ENCODE measurements at places on chromosomes 12 and 14. TPM values are rescaled to one million over a fixed set of nuclear protein-coding genes. Genes with fewer than 3 reads are reported as not detected.

- H3K27ac ChIP-seq = no peak overlapping the region
- no peaks in the 10 kb centered on the region for H3K36me3 ChIP-seq
- no peak overlapping the region for H3K4me3 ChIP-seq
- H3K27me3 ChIP-seq = no peaks in the 10 kb centered on the region
- no peak for DNase-seq
- no peaks in the 10 kb centered on the region for H3K4me1 ChIP-seq
Measured at GRCh38 chr14:67413806-67414769, 2.1 kb upstream of the PLEK2 start.

GRCh38 chr14:30440961-30441360 lies 118.0 kb upstream of the G2E3 start:
- DNase-seq = no peak
- no peaks in the 10 kb centered on the region for H3K36me3 ChIP-seq
- H3K27ac ChIP-seq = no peak overlapping the region

DNA sequence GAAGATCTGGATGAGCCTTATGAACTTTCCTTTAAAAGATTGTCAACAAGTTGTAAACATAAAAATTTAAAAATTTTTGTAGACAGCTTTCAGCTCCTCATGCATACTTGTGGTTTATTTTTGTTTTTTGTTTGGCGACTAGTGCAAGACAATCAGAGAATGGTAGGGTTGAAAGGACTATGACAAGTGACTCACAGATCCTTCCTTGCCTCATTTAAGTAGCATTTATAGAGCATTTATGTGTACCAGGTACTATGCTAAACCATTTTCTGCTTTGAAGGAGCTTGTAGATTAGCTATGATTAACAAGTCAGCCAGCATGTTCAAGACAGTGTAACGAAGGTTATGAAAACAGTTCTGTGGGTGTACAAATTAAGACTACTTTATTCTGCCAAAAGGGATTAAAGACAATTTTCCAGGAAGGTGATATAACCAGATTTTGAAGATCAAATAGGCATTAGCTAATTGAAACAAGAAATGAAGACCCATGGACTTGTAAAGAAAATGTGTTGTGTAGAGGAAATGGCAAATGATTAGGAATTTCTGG lies 122.0 kb downstream of the PCNX1 start:
- no peak overlapping the region for H3K4me3 ChIP-seq
- peaks cover 41% of the 10 kb centered on the region for H3K36me3 ChIP-seq
- no peaks in the 10 kb centered on the region for H3K4me1 ChIP-seq
- H3K27me3 ChIP-seq = no peaks in the 10 kb centered on the region

DNA sequence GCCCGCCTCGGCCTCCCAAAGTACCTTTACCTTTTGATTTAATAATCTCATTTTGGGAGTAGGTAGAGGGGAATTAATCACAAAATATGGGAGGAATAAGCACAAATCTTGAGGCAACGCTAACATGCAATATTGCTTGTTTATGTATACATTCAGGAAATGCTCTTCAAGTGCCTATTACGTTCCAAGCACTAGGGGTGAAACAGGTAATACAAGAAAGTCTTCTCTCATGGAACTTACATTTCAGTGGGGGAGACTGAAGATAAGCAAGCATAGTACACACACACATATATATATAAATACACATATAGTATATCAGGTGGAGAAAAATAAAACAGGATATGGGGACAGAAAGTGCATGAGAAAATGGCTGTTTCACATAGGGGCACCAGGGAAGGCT lies 19.0 kb upstream of the ERC1 start:
- no peaks in the 10 kb centered on the region for H3K27me3 ChIP-seq
- no peak overlapping the region for H3K4me3 ChIP-seq
- H3K27ac ChIP-seq = no peak overlapping the region
- DNase-seq = no peak
- no peaks in the 10 kb centered on the region for H3K36me3 ChIP-seq
- H3K4me1 ChIP-seq = no peaks in the 10 kb centered on the region

The ACOT6 gene
- total RNA-seq = not detected

The BEST3 gene
- not detected for total RNA-seq

Measured in CD4-positive, alpha-beta memory T cell (primary cell).